Common myeloid progenitor, CD34-positive (primary cell): ENCODE measurements at places on chromosomes 1 and 21.

DNA sequence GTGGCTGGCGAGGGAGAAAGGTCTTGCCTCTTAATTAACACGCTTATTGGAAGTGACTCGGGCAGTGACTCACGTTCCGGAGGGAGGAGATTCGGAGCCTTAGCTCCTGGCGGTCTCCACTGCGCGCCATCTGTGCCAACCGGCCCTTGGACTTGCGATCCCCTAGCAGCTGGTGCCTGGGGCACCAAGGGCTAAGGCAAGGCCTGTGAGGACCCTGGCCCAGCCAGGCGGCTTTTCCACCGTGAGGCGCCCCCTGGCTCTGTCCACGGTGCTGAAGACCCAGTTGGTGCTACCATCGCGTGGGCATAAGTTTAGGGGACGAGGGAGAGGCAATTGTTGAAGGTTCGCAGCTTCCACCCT, 1.3 kb upstream of the SYT6 start:
- peak; percentile 59 for DNase-seq

DNA sequence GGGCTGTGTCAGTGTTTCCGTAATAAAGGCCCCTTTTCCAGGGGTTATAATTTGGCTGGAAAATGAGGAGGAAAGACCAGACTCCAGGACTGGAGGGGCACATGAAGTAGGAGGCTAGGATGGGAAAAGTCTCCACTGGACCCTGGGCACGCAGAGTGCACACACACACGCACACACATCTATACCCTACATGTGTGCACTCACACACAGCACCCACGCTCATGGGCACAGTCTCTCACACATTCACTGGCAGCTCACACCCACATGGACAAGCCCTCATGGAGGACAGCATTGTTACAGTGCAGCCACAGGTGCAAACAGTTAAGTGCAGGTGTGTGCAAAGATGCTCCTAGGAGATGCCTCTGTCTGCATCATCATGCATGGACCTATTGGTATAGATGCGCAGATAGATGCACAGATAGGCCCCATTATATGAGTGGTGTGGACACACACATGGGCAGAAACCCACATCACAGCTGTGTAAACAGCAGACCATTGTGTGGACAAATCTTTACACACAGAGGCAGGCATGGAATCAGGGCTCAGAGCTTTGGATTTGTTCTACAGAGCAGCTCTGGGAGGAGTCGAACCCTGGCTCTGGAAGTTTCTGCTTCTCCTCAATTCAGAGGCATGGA, 9.1 kb upstream of the RUNX3 start:
- DNase-seq = no peak

GRCh38 chr1:14947421-14947820, 206.1 kb upstream of the TMEM51 start:
- DNase-seq = no peak

- no peak for DNase-seq
These were observed 161.8 kb downstream of the DYRK1A start for GRCh38 chr21:37528150-37528937.
